WTC11 (cell line): ENCODE measurements at places on chromosomes 1 and 21. TPM values are rescaled to one million over a fixed set of nuclear protein-coding genes. Genes with fewer than 3 reads are reported as not detected.

DNA sequence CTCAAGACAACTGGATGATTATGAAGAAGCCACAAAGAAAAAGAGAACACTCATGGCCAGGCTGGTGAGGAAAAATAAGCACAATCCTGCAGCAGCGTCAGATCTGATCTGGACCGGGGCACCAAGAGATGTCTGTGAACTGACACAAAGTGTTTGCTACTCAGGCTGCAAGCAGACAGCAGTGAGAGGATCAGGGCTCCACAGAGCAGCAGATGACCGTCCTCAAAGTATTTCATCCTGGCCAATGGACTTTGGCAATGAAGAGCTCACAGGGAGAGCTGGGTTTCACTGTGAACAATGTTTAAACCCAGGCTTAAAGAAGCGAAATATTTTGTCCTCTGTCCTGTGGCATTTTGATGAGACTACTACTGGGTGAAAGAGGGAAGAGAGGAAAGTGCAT is 299.2 kb downstream of the GPATCH2 start:
- H3K36me3 ChIP-seq, result peaks cover 26% of the 10 kb centered on the region
- H3K27me3 ChIP-seq, result no peaks in the 10 kb centered on the region; the same call in 1 of the 2 replicates
- peaks cover 12% of the 10 kb centered on the region for H3K4me1 ChIP-seq
- H3K27ac ChIP-seq, result no peak overlapping the region
- no peak overlapping the region for H3K4me3 ChIP-seq

- no peak for DNase-seq
- no peak overlapping the region for H3K27ac ChIP-seq
- peaks cover 27% of the 10 kb centered on the region for H3K4me1 ChIP-seq
- peaks cover 4% of the 10 kb centered on the region for H3K36me3 ChIP-seq
Measured at GRCh38 chr1:92473781-92474495, 12.8 kb downstream of the GFI1 start.

DNA sequence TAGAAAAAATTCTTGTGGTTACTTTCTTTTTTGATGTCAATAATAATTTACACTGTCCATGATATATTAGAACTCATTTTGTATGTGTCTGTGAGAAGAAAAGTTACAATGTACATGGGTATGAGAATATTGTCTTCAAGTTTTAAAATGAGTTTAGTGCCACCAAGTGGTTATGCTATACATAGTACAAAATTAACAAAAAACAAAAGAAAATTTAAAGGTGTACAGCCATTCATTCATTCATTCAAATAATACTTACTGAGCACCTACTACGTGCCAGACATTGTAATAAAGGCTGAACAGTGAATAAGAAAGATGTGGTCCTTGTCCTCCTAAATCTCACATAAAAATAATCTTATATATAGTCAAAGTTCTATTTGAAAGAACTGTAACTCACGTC is 27.7 kb downstream of the UCHL5 start:
- H3K4me3 ChIP-seq, result no peak overlapping the region
- H3K27me3 ChIP-seq, result no peaks in the 10 kb centered on the region

Gene ACTA1
- 0.78 to 1.5 TPM (median 0.96 TPM) in 3 replicates for total RNA-seq

GRCh38 chr1:41649396-41650027 is 165.0 kb upstream of the EDN2 start:
- peaks cover 13% of the 10 kb centered on the region for H3K4me1 ChIP-seq
- H3K27ac ChIP-seq, result no peak overlapping the region
- no peaks in the 10 kb centered on the region; the same call in 1 of the 2 replicates for H3K27me3 ChIP-seq
- no peaks in the 10 kb centered on the region for H3K36me3 ChIP-seq
- no peak overlapping the region for H3K4me3 ChIP-seq
- no peak for DNase-seq

GRCh38 chr1:15381805-15382204 is 27.9 kb upstream of the EFHD2 start:
- H3K4me1 ChIP-seq, result peaks cover 63% of the 10 kb centered on the region
- DNase-seq, result no peak
- H3K4me3 ChIP-seq, result no peak overlapping the region
- no peaks in the 10 kb centered on the region for H3K36me3 ChIP-seq

- no peak overlapping the region for H3K27ac ChIP-seq
- peaks cover 3% of the 10 kb centered on the region; the same call in 1 of the 2 replicates for H3K4me1 ChIP-seq
- H3K36me3 ChIP-seq, result no peaks in the 10 kb centered on the region
- DNase-seq, result no peak
Measured at GRCh38 chr1:166705376-166706289, 133.6 kb upstream of the POGK start.

GRCh38 chr1:175604942-175605286 is 138.5 kb downstream of the TNR start:
- no peak for DNase-seq
- peaks cover 15% of the 10 kb centered on the region for H3K27me3 ChIP-seq
- peaks cover 8% of the 10 kb centered on the region for H3K4me1 ChIP-seq
- H3K4me3 ChIP-seq, result no peak overlapping the region

- H3K36me3 ChIP-seq, result no peaks in the 10 kb centered on the region
- DNase-seq, result no peak
- H3K4me3 ChIP-seq, result no peak overlapping the region
- no peak overlapping the region for H3K27ac ChIP-seq
- H3K4me1 ChIP-seq, result peaks cover 8% of the 10 kb centered on the region
Measured at GRCh38 chr1:173330149-173330951, 123.2 kb upstream of the TNFSF4 start.

- peaks cover 23% of the 10 kb centered on the region for H3K4me1 ChIP-seq
- DNase-seq, result no peak
- no peaks in the 10 kb centered on the region for H3K36me3 ChIP-seq
- peaks cover 33% of the 10 kb centered on the region for H3K27me3 ChIP-seq
- no peak overlapping the region for H3K4me3 ChIP-seq
- H3K27ac ChIP-seq, result no peak overlapping the region
Measured at GRCh38 chr1:13804240-13804633, 104.2 kb downstream of the PRDM2 start.

- H3K36me3 ChIP-seq, result no peaks in the 10 kb centered on the region
- peaks cover 2% of the 10 kb centered on the region for H3K4me1 ChIP-seq
- H3K4me3 ChIP-seq, result no peak overlapping the region
- no peak overlapping the region for H3K27ac ChIP-seq
- peaks cover 7% of the 10 kb centered on the region for H3K27me3 ChIP-seq
Measured at GRCh38 chr1:159951551-159951950, 2.5 kb downstream of the SLAMF9 start.

DNA sequence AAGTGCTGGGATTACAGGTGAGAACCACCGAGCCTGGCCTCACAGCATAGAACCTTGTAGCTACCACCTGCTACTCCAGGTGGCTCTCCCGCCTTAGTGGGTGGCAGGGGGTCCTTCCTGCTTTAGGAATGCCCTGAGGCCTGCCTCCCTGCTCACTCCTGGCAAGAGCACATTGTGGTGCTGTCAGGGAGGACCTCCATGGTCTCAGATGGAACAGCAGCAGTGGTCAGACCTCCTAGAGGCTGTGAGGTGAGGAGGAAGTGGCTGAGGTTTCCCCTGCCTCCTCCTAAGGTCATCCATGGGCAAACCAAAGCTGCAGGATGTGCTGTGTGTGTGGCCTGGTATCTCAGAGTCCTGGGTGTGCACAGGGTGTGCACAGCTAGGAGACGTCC is 6.7 kb downstream of the SOX13 start:
- peaks cover 2% of the 10 kb centered on the region; the same call in 1 of the 2 replicates for H3K27me3 ChIP-seq
- H3K27ac ChIP-seq, result peak overlapping the region; percentile 100
- H3K4me3 ChIP-seq, result peak overlapping the region; percentile 49
- H3K4me1 ChIP-seq, result peaks cover 88% of the 10 kb centered on the region

DNA sequence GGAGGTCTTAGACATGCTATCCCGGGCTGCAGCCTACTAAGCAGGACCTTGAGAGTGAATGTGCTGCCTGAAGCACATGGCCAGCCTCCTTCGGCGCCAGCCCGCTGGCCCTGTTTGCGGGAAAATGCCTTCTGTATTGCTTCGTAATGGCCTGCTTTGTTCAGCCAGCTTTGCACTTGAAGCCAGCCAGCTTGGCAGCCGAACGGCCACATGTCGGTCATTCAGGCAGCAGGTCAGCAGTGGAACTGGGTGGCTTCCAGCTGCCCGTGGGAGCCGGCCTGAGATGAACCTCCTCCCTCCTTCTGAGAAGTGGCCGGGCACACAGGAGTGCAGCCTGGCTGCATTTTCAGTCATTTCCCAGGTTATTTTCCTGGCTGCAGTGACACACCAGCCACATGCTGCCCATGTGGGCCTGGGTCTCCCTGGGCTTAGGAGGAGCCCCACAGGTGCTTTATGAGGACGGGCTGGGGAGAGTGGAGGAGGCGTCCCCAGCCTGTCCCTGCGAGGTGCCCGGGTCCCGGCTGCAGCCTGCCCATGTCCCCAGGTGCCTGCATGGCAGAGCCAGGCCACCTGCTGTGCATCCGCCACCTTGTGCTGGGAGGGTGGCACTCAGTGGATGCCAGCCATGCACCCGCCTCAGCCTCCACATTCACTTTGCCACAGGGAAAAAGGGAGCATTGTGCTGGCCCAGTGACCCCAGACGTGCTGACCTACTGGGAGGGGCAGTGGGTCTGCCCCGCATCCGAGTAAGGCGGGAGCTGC is 103.5 kb downstream of the SIK1 start:
- no peak overlapping the region for H3K4me3 ChIP-seq
- no peak for DNase-seq
- H3K27ac ChIP-seq, result no peak overlapping the region

Gene GPR37L1
- total RNA-seq, result 0.07 to 0.16 TPM (median 0.09 TPM) in 3 replicates

DNA sequence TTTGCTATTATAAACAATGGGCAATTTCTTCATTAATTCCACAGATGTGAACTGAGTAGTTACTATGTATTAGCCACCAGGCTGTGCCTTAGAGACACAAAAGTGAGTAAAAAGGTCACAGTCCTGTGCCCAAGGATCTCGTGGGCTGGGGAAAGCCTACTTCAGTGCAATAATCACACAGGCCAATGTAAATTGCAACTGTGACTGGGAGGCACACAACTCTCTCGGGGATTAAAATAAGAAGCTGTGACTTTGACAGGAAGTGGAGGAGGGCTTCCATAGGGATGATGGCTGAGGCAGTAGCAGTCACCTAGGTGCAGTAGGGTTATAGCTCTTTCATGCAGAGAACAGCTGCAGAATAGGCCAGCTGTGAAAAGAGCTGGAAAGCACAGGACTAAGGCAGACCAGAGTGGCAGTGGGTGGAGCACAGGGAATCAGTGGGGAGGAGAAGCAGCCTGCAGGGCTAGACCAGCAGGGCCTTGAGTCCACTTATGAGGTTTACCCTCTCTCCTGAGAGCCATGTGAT is 121.9 kb downstream of the MAB21L3 start:
- H3K27ac ChIP-seq, result no peak overlapping the region
- no peak for DNase-seq
- H3K4me1 ChIP-seq, result peaks cover 18% of the 10 kb centered on the region
- H3K27me3 ChIP-seq, result no peaks in the 10 kb centered on the region
- no peak overlapping the region for H3K4me3 ChIP-seq

Gene COL11A1
- 13.1 to 15.4 TPM (median 13.3 TPM) in 3 replicates for total RNA-seq

GRCh38 chr1:172135076-172135672 is 285.3 kb upstream of the C1orf105 start:
- peak; percentile 18 for DNase-seq
- no peak overlapping the region for H3K4me3 ChIP-seq
- no peak overlapping the region for H3K27ac ChIP-seq
- H3K4me1 ChIP-seq, result peaks cover 3% of the 10 kb centered on the region

GRCh38 chr1:203888807-203889251 is 27.4 kb downstream of the SNRPE start:
- no peak overlapping the region for H3K27ac ChIP-seq
- no peaks in the 10 kb centered on the region for H3K4me1 ChIP-seq
- DNase-seq, result no peak

DNA sequence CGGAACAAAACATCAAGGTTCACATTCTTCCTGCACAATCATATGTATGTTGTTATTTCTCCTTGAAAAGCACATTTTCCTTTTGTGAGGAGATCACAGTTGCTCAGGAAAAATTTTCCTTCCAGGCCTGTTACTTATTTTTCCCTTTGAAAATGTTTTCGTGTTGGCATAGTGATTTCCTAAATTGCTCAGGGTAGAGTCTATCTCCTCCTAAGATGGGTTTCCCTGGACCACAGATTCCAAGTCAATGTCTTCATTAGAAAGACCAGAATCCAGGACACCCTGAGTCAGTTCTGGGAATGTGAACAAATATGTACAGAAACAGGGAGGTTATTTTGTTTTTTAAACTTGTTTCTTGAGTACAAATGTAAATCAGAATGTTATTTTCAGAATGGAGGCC is 94.3 kb upstream of the C1orf105 start:
- H3K4me1 ChIP-seq, result no peaks in the 10 kb centered on the region; the same call in 1 of the 2 replicates
- no peak for DNase-seq
- H3K4me3 ChIP-seq, result no peak overlapping the region
- H3K27ac ChIP-seq, result no peak overlapping the region
- H3K27me3 ChIP-seq, result no peaks in the 10 kb centered on the region

- DNase-seq, result no peak
- no peak overlapping the region for H3K4me3 ChIP-seq
- no peak overlapping the region for H3K27ac ChIP-seq
- H3K4me1 ChIP-seq, result peaks cover 44% of the 10 kb centered on the region
Measured at GRCh38 chr1:223000632-223001031, 142.4 kb downstream of the TLR5 start.

Gene MAN1C1
- total RNA-seq, result 10.4 to 16.8 TPM (median 12.2 TPM) in 3 replicates
